ENCODE measurements at places on chromosomes 4 and X.

DNA sequence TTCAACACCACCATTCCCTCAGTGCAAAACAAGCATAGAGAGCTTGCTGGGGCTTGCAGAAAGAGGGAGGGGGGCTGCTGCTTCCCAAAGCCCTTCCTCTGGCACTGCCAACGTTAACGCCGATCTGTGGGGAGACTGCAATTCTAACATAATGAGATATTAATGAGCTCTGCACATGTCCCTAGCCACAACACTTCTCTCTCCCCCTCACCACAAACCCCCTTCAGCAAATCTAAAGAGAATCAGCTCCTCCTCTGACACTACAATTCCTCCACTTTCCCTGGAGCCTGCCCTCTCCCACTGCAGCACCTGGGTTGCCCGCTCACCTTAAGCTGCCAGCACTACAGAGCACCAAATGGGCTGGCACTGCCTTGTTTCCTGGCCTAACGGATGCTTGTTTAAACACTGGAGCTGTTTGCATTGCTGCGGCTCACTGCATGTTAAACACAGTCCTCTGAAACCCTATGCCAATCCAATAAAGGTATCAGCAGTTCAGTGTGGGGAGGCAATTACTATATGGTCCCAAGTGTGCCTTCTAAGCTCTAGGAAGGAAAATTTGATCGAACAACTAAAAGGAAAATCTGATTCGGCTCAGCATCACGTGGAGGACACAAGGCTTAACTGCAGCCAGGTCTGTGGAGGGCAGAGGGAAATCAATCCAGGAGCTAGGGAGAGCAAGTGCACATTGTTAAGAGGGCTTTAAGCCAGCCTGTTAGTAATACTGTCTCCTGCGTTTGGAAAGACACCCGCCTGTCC, 232.4 kb downstream of the MAML3 start:
- DNase-seq: no peak

DNA sequence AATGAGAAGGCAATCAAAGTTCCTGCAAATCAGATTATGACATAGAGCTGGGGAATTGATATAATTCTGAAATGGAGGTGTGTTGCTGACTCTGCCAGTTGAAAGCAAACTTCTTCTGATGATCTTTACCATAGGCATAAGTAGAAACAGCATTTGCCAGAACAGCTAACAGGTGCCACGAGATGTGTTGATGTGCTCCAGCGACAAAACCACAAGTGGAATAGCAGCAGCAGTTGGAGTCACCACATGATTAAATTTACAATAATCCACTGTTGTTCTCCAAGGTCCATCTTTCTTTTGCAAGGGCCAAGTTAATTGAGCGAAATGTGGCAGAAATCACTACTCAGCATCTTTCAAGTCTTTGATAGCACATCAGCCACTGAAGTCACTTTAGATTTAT, 3.7 kb upstream of the OSTC start:
- no peak for DNase-seq

DNA sequence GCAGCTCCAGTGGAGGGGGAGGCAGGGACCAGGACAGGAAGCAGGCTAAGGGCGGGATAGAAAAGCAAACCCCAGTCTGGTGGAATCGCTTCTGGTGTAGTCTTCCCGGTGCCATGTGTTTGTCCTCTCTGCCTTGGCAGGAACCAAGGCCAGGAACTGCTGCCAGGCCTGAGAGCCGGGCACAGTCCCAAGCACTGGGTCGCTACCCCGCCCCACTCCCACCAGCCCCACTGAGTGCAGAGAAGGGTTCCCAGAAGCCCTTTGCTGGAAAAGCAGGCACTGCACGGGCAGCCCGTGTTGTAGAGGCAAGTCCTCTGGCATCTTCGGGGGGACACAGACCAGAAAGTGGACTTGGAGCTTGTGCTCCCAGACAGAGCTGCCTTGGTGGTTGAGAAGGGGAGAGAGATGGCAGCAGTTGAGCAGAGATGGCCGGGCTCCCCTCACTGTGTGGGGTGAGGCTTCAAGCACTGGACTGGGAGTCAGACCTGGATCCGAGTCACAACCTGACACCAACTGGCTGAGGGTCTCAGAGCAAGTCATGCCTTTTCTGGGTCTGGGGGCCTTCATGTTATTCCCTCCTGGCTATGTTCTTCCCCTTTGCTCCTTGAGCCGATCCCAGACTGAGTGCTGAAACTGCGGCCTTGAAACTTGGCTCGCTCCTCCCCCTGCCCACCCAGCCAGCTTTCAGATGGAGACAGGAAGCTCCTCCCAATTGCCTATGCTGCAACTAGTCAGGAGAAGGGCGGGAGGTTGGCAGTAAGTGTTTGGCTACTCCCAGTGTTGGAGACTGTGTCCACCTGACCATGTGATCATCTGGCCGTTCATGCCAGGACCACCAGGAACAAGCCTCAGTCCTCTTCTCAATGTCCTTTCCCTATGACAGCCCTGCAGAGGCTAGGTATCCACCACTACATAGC, 59.7 kb upstream of the MTM1 start:
- DNase-seq: no peak

- no peak for DNase-seq
Measured at GRCh38 chr4:24632011-24632410, 47.7 kb upstream of the DHX15 start.

Measured in activated naive CD4-positive, alpha-beta T cell treated with anti-CD3 and anti-CD28 coated beads, Interleukin-2, amount 50 U/mL, for 16 hours (primary cell).